ENCODE measurements at places on chromosomes 3 and 15.

DNA sequence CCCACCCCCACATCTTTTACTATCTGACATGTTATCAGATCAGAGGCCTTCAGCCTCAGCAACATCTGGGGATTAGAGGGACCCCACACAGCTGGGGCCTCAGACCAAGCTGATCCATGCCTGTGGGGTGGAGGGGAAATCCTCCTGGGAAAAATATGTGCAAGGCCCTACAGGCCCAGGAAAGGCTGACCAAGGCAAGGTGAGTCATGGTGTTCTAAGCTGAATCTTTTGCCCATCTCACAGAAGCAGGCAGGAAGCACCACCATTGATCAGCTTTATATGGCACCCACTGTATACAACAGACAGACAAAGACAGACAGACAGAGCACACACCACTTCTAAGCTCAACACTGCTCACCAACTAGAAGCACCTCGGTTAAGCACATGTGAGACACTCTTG lies 12.4 kb upstream of the PARP6 start:
- no peak for DNase-seq

DNA sequence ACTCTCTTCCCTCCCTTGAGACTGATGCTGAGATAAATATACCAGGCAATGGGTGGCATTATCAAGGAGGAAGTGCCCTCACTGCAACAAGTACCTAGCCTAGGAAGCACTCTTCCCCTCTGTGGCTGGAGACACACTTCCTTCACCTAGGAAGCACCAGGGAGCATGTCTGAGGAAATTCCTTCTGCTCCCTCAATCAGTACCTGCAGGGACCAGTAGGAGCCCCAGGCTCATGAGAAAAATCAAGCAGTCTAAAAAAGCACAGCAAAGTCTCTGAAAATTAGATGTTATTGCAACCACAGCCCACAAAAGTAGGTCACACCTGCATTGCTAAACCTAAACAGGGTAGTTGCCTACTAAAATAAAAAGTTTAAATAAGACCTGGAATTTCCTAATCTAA lies 78.2 kb upstream of the TRPM1 start:
- DNase-seq = no peak

- DNase-seq = no peak
These were observed 645.9 kb downstream of the CADM2 start for GRCh38 chr3:85604641-85605040.

DNA sequence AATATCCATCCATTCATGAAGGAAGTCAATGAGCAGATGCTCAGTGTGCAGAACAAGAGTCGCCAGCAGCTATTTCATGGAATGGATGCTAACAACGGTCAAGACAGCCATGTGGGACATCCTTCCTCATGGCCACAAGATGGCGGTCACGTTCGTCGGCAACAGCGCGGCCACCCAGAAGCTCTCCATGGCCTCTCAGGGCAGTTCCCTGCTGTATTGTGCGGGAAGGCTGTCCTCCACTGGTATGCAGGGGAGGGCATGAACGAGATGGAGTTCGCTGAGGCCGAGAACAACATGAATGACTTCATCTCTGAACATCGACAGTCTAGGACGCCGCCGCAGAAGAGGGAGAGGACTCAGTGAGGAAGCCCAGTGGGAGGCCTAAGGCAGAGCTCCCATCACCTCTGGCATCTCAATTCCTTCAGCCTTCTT lies 208.3 kb downstream of the TJP1 start:
- DNase-seq = peak; percentile 84

DNA sequence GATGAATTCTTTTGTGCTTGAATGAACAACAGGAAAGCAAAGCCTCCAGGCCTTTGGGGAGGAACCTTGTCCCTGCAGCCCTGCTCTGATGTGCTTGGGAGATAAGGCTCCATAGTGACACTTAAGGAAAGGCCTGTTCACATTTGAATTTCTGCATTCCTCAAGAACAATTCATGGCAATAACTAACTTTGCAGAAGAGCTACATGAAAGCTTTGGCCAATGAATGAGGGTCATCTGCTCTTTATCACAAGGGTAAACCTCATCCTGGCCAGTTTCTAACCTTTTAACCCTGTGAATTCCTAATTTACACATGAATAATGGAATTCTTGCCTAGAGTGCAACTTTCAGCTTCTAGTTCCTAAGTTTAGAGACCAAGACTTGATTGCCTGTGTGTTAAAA lies 5.6 kb downstream of the PRTG start:
- DNase-seq = no peak

DNA sequence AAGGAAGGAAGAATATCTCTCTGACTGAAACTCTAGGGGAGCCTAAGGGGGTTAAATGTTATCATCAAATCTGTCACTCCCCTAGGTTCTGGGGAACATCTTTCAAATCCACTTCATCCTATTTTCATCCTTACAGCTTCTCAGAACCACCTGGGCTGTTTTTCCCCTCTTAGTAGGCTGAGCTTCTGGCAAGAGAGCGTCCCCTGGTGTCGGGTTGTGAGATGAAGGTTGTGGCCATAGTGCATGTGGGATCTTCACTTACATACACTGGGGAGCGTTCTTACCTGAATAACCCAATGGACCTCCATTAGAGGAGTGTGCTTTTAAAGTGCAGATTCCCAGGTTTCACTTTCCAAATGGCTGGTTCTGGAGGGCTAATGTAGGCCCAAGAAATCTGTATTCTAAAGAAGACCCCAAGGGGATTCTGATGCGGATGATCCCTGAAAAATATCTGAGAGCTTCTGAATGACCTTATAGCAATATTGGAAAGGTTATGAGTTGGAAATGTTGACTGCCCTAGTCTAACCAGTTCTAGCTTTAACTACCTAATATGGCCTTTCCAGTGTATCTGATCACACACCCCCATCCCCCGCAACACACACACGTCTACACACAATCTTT lies 663.7 kb downstream of the AGBL1 start:
- DNase-seq = peak; percentile 94

GRCh38 chr15:91298101-91298500 lies 198.0 kb downstream of the SV2B start:
- DNase-seq = no peak

DNA sequence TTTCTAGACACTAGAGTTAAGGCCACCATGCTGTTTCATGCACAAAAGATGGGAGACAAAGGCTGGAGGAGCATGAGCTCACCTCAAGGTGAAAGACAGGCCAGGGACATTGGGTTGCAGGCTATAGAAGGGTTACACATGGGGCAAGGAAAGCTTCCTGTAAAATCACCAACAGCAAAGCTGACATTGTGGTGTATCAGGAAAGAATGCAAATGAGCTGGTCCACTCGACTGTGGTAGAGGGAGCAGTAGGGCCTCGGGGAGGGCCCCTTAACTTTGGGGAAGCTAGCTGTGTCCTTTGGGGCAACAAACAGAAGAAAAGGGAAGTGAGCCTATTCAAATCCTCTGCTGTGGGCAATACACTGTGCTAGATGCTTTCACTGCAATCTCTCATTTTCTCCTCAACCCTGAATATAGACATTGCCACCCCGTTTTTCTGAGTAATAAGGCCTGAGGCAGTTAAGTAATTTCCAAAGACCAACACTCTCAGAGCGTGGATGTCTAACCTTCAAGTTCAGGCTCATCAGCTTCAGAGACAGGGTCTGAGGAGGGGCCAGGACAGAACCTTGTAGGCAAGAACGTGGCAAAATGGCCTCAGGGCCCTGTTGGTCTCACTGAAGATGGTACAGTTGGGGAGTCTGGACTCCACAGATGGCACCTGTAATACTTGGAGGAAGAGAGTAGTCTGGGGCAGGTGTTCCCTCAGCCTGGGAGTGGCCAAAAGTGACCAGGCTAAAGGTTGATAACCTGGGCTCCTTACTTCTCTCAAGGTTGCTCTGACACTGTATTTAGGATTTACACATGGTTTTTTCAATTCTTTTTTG lies 24.1 kb downstream of the CX3CR1 start:
- no peak for DNase-seq

DNA sequence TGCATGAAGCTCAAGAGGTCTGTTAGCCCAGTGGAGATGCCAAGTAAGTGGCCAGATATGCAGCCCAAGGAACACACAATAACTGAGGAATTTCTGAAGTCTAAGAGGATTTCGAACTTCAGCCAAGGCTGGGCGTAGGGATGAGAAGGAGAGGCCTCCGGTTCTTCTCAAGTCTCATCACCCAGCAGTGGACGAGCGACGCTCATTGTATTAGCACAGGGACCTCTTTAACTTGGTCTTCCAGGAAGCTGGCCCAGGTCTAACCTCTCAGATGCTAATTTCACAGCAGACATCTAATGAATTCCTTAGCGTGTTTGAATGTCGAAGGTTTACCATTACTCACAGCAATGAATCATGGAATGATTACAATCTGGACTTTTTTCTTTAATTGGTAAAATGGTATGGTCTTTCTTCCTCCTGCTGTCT lies 85.0 kb downstream of the HES1 start:
- DNase-seq = no peak

GRCh38 chr15:56619887-56620286 lies 113.4 kb downstream of the ZNF280D start:
- no peak for DNase-seq

- DNase-seq = no peak
These were observed 20.0 kb upstream of the TRH start for GRCh38 chr3:129954514-129954913.
